Cerebellar nuclear complex (tissue), 1 donor: ENCODE measurements at places on chromosomes 3 and 15.

- DNase-seq = peak; percentile 5
Measured at GRCh38 chr3:126551121-126551838, 7.5 kb downstream of the C3orf22 start.

- no peak for DNase-seq
Measured at GRCh38 chr15:99151156-99151555, 46.3 kb downstream of the SYNM start.

DNA sequence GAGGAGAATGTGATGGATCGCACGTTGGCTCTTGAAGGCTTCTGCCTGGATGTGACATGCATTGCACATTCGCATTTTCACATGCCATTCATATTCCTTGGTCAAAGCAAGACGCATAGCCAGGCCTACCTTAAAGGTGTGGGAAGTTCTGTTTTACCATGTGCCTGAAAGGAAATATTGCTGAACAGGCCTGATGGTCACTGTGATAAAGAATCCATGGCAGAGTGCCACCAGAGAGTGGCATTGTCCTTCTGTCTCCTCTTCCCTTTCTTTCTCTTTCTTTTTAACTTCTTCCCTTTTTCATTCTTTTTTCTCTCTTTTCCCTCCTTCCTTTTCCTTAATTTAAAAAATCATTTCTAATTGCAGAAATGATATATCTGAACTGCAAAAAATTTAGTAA, 15.9 kb upstream of the MITF start:
- DNase-seq = no peak

GRCh38 chr3:44893097-44893496, 18.7 kb downstream of the TGM4 start:
- no peak for DNase-seq

DNA sequence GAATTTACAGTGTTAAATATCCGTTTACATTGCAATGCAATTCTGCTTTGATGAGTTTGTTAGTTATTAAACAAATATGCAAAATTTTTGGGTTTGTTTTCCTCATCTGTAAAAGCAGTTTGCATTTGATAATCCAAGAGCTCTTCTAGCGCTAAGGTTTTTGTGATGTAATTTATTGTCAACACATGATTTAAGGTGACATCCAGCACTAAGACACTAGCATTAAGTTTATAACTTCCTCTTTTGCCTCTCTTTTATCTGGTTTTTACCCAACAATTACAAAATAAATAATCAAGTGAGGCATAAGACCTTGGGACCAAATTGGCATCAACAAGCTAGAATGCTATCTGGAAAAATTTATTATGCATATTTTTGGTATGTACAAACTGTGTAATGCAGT, 969 bp upstream of the DNAJC19 start:
- no peak for DNase-seq

DNA sequence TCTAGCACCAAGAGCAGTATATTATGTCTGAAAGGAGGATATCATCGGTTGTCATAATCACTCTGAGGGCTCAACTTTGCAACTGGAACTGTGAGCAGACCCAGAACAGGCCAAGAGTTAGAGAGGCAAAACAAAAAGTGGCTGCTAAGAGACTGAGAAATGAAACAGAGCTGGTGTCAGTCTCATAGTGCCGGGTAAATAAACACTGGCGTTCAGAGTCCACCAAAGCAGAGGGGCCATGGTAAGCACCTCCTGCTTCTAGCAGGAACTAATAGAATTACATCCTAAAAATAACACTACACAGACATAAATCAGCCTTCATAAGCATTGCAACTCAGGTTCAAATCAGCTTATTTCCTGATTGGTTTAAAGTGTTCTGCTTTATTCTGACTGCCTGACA, 10.3 kb upstream of the IL12A start:
- DNase-seq = no peak

- DNase-seq = no peak
Measured at GRCh38 chr15:70912187-70912586, 19.6 kb downstream of the LRRC49 start.

DNA sequence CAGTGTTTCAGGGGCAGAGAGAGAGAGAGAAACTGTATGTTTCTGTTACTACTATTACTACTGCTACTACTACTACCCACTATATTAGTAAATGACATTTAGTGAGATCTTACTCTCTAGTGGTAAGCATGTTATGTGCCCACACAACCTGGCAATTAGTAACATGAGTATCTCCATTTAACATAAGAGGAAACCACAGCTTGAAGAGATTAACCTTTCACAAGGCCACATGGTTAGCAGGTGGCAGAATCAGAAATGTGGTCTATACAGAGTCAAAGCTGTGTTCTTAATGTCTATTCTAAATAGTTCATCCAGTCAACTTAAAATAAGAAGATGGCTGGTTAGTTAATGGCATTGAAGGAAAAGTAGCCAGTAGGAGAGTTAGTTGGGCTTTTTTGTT, 961.6 kb downstream of the MCTP2 start:
- no peak for DNase-seq

DNA sequence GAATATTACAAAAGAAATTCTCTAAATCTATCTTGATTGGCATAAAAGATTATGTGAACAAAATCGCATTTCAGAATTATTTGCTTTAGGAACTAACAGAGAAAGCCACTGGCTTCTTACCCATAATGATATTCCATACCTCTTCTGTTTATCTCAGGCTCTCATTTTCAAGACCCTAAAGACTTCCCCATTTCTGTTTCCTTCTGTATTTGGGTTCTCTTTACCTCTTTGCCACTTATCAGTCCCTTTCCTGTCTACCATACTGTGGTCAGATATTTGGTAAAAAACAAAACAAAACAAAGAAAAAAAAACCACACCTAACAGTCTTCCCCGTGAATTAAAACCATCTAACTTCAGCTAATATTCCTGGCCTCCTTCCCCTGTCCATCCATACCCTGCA, 108.5 kb downstream of the LRRC28 start:
- DNase-seq = no peak

DNA sequence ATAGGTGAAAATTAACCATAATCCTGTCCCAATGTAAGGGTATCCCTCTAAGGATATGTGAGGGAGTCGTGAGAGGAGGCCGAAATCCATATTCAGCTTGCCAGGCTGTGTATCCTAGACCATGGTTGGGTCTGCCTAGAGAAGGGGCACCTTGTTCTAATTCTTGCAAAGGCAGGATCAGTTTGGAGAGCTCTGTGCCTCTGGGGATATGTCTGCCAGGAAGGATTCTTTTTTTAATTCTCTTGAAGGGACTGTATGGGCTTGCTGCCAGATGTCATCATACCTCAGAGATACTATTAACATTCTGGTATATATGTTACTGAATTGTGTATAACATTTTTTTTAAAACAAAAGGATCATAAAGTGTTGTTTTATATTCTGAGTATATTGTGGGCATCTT, 2.4 kb downstream of the ATP1B3 start:
- DNase-seq = no peak

GRCh38 chr3:35549690-35550089, 89.6 kb upstream of the ARPP21 start:
- no peak for DNase-seq

DNA sequence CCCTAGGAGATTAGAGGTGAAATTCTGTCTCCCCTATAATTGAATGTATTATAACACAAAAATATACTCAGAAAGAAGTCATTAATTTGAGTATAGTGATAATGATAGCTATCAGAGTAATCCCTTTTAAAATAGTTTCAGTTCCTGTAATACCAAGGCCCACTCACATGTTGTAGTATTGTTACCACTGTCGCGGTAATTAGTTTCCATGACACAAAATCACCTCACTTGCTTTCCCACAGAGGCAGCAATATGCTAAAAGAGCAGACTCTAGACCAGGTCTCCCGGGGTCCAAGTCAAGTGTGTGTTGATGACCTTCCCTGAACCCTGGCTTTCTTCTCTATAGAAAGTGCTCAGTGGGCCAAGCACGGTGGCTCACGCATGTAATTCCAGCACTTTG, 39.5 kb upstream of the NSMCE3 start:
- DNase-seq = no peak

- no peak for DNase-seq
Measured at GRCh38 chr3:59450437-59450836, 400.6 kb upstream of the CFAP20DC start.

GRCh38 chr15:67240235-67241131, 14.0 kb downstream of the AAGAB start:
- DNase-seq = no peak

DNA sequence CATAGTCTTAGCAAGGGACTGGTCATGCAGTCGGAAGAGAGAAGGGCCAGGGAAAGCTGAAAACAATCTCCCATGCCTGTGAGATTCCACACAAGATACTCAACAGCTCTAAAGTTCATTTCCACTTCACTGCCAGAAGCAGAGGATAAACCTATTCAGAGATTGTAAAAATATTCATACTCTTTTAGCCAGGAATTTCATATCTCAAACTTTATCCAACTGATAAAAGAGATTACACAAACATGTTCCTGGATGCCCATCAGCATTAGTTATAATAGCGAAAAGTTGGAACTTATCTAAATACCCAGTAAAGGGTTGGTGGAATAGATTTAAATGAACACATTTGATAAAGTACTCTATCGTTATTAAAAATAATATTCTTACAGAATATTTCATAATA, 75.2 kb upstream of the ARHGEF3 start:
- no peak for DNase-seq

DNA sequence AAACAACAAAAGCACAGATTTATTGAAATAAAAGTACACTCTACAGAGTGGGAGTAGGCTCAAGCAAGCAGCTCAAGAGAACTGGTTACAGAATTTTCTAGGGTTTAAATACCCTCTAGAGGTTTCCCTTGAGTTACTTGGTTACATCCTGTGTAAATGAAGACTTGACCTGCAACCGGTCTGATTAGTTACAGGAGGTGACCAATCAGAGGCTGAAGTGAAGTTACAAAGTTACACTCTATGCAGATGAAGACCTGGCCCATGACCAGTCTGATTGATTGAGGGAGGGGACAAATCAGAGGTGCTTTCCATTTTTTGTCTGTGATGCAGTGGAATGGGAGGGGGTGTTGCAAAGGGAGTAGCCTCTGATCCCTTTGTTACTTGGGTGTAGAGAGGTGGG, 723.4 kb downstream of the ZPLD1 start:
- no peak for DNase-seq

- no peak for DNase-seq
Measured at GRCh38 chr15:89998141-89998661, 2.9 kb upstream of the ZNF710 start.

- DNase-seq = no peak
Measured at GRCh38 chr15:39752991-39753390, 29.6 kb downstream of the FSIP1 start.

GRCh38 chr3:151384741-151385174, at the start of gene P2RY12:
TSS of gene P2RY12 (minus strand) at chr3:151384753. CDS start at chr3:151338845, 45,908 bp downstream.
- no peak for DNase-seq

DNA sequence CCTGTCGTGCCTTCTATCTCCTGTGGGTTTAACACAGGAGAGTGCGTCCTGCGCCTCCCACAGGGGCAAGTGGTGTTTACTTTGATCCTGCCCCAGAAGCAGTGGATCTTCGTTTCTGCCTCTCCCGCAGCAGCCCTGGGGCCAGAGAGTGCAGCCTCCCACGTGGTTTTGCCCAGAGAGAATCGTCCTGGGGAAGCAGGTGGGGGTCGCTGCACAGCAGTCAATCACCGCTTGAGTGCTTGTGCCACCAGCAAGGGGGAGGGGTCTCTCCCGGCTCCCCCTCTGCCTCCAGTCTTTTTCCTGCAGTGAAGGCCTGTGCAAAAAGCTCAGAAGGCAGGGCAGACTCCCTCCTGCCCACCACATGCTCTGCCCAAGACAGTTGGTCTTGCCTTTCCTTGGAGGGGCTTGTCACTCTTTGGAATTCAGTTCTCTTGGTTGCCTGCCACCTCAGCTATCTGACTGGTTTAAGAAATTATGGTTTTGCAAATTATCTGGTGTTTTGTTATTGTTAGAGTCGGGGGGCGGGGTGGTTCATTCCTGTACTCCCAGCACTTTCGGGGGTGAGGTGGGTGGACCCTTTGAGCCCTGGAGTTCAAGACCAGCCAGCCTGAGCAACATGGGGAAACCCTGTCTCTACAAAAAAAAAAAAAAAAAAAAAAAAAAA, 26.9 kb downstream of the STOML1 start:
- DNase-seq = no peak

GRCh38 chr3:115217678-115218451, 70.8 kb upstream of the ZBTB20 start:
- no peak for DNase-seq

DNA sequence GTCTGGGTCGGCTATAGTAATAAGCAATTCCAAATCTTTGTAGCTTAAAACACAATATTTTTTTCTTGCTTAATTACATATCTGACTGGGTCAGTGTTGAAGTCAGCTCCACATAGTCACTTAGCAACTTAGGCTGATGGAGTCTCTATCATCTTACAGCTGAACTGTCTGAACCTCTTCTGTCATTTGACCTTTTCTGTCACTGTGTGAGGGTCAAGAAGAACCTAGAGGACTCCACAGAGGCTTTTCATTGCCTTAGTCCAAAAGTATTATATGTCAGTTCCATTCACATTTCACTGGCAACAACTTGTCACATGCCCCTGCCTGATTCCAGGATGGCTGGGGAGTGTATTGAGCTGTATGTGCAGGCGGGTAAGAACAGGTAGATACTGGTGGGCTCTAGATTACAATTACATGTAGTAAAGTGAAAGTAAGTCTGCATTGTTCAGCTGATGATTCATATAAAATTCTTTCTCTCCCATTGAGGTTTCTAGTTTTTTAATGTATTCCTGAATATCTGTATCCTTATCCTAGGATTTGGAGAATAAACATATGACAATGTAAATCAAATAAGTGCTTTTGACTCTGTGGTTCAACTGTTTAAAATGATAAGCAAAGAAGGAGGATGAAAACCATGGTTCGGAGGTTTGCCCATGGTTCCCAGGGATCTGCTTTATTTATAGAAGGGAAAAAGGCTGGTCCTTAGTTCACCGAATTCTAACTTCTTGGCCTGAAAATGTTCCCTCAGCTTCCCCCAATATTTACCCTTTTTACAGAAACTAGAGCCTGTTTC, 5.8 kb upstream of the ARPP21 start:
- DNase-seq = no peak

DNA sequence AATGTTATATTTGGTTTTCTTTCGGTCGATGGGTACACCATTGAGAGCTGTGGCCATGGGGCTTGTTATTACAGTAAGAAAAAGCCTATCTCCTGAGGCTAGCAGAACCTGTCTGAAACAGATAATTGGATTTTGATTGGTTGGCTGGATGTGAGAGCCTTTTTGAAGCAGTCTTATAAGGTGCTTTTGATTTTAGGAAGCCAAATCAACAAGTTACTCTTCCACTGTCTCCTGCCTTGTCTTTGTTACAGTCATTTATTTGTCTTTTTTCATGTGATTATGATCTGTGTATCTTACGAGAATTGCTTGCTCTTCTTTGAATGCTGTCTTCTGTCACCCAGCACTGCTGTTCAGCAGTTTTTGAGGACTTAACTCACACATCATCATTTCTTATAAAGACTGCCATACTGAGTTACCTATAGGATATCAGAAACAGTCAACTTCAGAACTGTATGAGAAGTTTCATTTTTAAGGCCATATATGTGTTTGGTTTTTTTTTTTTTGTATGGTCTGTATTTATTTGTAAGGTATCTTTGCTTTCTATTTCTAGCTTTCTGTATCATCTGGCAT, 51.1 kb downstream of the MEF2A start:
- DNase-seq = no peak
